Left cardiac atrium (tissue), 4 donors: ENCODE measurements at places on chromosomes 7 and 10. TPM values are rescaled to one million over a fixed set of nuclear protein-coding genes. Genes with fewer than 3 reads are reported as not detected.

EMX2 gene
- total RNA-seq, result 0.26 TPM

BLNK gene
- 3.4 TPM for total RNA-seq

CLRN3 gene
- not detected for total RNA-seq

CALCR gene
- 0.09 TPM for total RNA-seq

CYP26C1 gene
- not detected for total RNA-seq

ING3 gene
- 12.2 TPM for total RNA-seq

UNCX gene
- not detected for total RNA-seq

TMEM213 gene
- not detected for total RNA-seq

ZNF783 gene
- 5.8 TPM for total RNA-seq

ZNF727 gene
- 3.2 TPM for total RNA-seq

PRKG1 gene
- total RNA-seq, result 34.7 TPM

GATAD1 gene
- 18.2 TPM for total RNA-seq

CDK1 gene
- total RNA-seq, result 1.5 TPM

TDRD1 gene
- total RNA-seq, result 1.0 TPM

MMP21 gene
- total RNA-seq, result 0.34 TPM

SFRP5 gene
- 83.6 TPM for total RNA-seq

IL15RA gene
- total RNA-seq, result 10.9 TPM

CUZD1 gene
- total RNA-seq, result 0.44 TPM

SOSTDC1 gene
- total RNA-seq, result 2.8 TPM

AGBL3 gene
- total RNA-seq, result 2.1 TPM

CACNB2 gene
- total RNA-seq, result 23.7 TPM

NPC1L1 gene
- 0.09 TPM for total RNA-seq

UBE2H gene
- 77.8 TPM for total RNA-seq

DKK1 gene
- total RNA-seq, result not detected

THSD7A gene
- total RNA-seq, result 2.4 TPM

NRP1 gene
- total RNA-seq, result 121 TPM

C7orf57 gene
- total RNA-seq, result 0.12 TPM

PDE1C gene
- 44.2 TPM for total RNA-seq

IGFBP1 gene
- not detected for total RNA-seq

RAB19 gene
- total RNA-seq, result not detected

CEP55 gene
- 1.7 TPM for total RNA-seq

TMEM130 gene
- total RNA-seq, result not detected

GARIN1A gene
- 2.9 TPM for total RNA-seq

TMEM139 gene
- 4.1 TPM for total RNA-seq

SUN1 gene
- 124 TPM for total RNA-seq

IFIT3 gene
- 19.9 TPM for total RNA-seq

RGS10 gene
- total RNA-seq, result 12.5 TPM

CCDC3 gene
- total RNA-seq, result 25.5 TPM

NUTM2A gene
- 1.9 TPM for total RNA-seq

HILPDA gene
- 9.7 TPM for total RNA-seq

STK32C gene
- 6.6 TPM for total RNA-seq

GIMAP2 gene
- 7.0 TPM for total RNA-seq

CDC123 gene
- total RNA-seq, result 83.8 TPM

UTF1 gene
- total RNA-seq, result not detected

ATG9B gene
- 0.32 TPM for total RNA-seq

VPS50 gene
- total RNA-seq, result 18.1 TPM

ADRB1 gene
- total RNA-seq, result 53.0 TPM

FOXI2 gene
- total RNA-seq, result not detected

GNGT1 gene
- not detected for total RNA-seq

MYOF gene
- 24.3 TPM for total RNA-seq

PLAC9 gene
- total RNA-seq, result 97.9 TPM

CLDN3 gene
- not detected for total RNA-seq

PTCD1 gene
- total RNA-seq, result 2.6 TPM

CNOT4 gene
- total RNA-seq, result 28.0 TPM

NUDT13 gene
- total RNA-seq, result 1.6 TPM

PRF1 gene
- total RNA-seq, result 1.5 TPM
